Activated naive CD4-positive, alpha-beta T cell treated with anti-CD3 and anti-CD28 coated beads, Interleukin-2, amount 50 U/mL, for 72 hours (primary cell): ENCODE measurements at places on chromosomes 2 and 18. TPM values are rescaled to one million over a fixed set of nuclear protein-coding genes. Genes with fewer than 3 reads are reported as not detected.

The SERPINB10 gene
- total RNA-seq: not detected

The RAB6D gene
- total RNA-seq: not detected

The NEU2 gene
- not detected for total RNA-seq

The LIPG gene
- total RNA-seq: 0.60 TPM

- DNase-seq: no peak
Measured at GRCh38 chr18:75455249-75456198, 28.0 kb upstream of the SMIM21 start.

- DNase-seq: no peak
Measured at GRCh38 chr2:191204433-191204832, 40.8 kb upstream of the MYO1B start.

- no peak for DNase-seq
Measured at GRCh38 chr2:121008975-121009374, 273.3 kb downstream of the GLI2 start.

- DNase-seq: no peak
Measured at GRCh38 chr2:31378389-31378788, 36.2 kb downstream of the XDH start.

DNA sequence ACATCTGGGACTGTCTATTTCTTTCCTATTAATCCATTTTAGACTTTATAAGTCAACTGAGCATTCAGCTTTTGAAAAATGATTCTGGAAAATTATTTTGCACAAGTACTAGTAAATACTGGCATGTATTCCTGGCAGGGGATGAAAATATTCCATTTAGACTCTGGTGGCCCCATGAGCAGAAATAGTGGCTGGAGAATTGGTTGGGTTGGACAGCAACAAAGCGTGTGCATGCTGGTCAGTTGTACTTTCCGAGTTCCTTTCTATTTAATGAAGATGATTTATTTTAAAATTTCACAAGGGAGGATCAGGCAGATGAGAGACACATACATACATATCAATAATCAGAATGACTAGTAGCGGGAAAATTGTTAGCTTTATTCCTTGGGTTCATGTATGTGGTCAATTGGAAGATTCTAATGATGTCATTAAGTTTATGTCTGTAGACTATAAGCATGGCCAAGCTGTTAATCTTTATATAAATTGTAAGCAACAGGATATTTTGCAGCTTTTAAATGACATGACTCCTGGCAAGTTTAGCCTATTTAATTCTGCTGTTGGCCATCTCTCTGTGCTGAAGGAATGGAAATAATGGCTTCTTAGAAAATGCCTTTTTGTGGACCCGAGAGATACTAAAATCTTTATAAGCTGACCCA lies 541.6 kb downstream of the SLC4A3 start:
- no peak for DNase-seq

DNA sequence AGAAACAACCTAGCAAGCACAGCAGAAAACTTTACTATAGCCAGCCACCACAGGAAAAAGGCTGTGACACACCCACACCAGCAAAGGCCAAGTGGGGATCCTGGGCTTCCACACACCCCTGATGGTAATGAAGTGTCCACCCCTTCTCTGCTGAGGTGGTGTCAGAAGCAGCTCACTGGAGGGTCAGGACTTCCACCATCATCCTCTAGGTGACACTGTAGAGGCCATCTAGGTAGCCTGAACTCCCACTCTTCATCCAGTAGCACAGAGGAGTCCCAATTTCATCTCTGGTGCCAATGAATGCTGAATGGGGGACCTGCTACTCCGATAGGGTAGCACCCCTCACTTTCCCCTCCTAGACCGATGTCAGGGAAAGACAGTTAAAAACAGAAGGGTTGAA lies 1544.4 kb downstream of the LRP1B start:
- no peak for DNase-seq

- DNase-seq: no peak
Measured at GRCh38 chr2:54416166-54416813, 39.8 kb upstream of the SPTBN1 start.

- DNase-seq: no peak
Measured at GRCh38 chr2:3210257-3210656, 167.4 kb downstream of the EIPR1 start.

DNA sequence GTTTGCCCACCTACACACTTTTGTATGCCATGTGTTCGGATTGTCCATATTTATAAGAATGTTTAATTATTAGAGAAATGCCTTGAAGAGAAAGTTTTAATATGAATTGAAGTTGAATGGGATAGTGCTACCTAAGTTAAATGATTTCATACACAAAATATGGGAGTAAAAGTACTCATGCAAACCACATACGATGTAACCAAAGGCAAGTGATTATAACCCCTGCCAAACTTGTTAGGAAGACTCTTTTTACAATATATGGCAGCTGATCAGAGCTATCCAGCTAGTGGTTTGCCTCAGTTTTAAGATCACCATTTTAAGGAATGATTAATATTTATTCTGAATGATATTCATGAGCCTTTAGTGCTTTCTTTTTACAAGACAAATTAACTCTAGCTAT lies 106.7 kb downstream of the MYO1B start:
- no peak for DNase-seq

GRCh38 chr2:19352946-19353720 lies 5.3 kb downstream of the OSR1 start:
- no peak for DNase-seq

DNA sequence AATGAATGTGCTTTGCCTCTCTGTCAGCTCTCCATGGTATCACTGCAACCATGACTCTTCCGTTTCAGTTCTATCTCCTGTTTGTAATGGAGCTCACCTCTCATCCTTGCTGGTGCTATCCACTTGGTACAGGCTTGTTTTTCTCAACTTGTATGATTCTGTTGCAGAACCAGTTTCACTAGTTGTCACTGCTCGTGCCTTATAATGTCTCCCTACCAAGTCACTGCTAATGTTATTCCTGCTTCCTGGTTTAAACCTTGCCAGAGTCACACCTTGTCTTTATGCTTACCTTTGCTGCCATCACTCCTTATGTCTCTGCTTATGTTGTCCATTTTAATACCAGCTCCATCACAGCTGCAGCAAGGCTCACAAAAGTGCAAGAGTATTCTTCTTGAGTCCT lies 1191.0 kb upstream of the LRRTM1 start:
- no peak for DNase-seq

GRCh38 chr2:58720033-58720769 lies 479.1 kb upstream of the FANCL start:
- DNase-seq: no peak
